Thymus (tissue), 14 donors: ENCODE measurements at places on chromosomes 13 and 19.

DNA sequence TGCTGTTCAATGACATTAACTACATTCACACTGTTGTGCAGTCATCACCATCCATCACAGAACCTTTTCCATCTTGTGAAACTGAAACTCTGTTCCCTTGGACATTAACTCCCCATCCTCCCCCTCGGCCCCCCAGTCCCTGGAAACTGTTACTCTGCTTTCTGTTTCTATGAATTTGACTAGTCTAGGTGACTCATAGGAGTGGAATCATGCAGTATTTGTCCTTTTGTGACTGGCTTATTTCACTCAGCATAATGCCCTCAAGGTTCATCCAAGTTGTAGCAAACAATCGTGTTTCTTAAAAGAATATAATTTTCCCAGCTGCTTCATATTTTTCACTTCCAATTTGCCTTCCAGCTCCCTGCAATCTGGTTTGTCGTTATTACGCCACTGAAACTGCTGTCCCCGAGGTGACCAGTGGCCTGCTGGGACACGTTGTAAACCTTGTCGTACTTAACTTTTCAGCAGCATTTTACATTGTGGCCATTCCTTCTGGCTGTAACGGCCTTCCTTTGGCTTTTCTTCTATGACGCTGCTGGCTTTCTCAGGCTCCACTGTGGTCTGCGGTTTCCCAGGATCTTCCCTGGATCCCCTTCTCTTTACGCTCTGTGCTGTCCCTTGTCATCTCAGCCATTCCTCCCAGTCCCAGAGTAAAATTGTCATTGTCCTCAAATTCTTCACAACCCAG, 74.0 kb downstream of the DHRS12 start:
- DNase-seq, result no peak

GRCh38 chr13:77213644-77214043, 113.2 kb downstream of the MYCBP2 start:
- no peak for DNase-seq

DNA sequence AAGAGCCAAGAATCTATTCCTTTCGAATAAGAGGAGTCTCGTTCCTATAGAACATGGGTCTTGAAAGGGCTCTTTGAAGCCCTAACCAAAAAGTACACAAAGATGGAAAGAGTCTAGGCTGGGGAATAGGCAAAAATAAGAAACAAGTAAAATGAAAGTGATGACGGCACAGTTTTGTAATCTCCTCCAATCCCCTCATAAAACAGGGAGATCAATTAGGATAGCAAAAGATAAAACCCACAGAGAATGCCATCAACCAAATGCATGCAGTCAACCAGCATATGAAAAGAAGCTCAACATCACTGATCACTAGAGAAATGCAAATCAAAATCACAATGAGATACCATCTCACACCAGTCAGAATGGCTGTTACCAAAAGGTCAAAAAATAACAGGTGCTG, 122.4 kb upstream of the LSM14A start:
- DNase-seq, result no peak

GRCh38 chr19:45518469-45518826, 11.2 kb downstream of the VASP start:
- DNase-seq, result no peak
